ENCODE measurements at places on chromosomes 1 and 21.

- DNase-seq, result no peak
Observed at GRCh38 chr1:224287714-224288113, 42.3 kb downstream of the NVL start.

- DNase-seq, result no peak
Observed at GRCh38 chr21:43953021-43953420, 59.1 kb upstream of the TRAPPC10 start.

DNA sequence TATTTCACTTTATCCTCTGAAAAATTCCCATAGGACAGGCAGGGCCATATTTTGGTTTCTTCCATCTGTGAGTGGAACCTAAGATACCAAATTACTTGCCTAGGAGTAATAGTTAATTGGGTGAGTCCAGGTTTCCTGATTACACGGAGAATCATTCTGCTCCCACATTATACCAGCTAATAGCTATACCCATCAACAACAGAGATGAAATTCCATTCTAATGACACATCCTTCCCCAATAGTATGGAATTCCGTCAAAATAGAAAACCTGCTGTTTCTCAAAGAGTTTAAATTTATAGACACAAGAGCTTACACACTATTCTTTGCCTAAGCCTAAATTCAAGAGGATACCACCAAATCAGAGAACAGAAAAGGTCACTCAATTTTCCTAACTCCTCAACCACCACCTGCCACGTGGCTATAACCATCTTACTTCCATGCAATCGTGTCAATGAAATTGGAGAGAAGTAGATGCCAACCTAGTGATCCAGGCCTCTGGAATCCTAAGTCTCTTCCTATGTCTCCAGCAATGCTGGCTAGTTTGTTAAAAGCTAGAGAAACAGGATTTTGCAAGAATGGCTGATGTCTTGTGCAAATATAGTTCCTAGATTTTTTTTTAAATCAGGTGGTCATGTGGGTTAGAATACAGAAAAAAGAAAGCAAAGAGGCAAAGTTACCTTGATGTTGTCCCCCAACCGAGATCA, 6.2 kb downstream of the PPT1 start:
- no peak for DNase-seq

- no peak for DNase-seq
Observed at GRCh38 chr1:89405275-89405929, 41.5 kb downstream of the GBP6 start.

- DNase-seq, result peak; percentile 19
Observed at GRCh38 chr1:154014154-154014907, 23.8 kb downstream of the RPS27 start.

All from AG04449 (cell line).